ENCODE measurements at places on chromosomes 12 and 14. TPM values are rescaled to one million over a fixed set of nuclear protein-coding genes. Genes with fewer than 3 reads are reported as not detected.
A peak's percentile ranks its signal among the peaks of the same experiment; 100 is the strongest.

DNA sequence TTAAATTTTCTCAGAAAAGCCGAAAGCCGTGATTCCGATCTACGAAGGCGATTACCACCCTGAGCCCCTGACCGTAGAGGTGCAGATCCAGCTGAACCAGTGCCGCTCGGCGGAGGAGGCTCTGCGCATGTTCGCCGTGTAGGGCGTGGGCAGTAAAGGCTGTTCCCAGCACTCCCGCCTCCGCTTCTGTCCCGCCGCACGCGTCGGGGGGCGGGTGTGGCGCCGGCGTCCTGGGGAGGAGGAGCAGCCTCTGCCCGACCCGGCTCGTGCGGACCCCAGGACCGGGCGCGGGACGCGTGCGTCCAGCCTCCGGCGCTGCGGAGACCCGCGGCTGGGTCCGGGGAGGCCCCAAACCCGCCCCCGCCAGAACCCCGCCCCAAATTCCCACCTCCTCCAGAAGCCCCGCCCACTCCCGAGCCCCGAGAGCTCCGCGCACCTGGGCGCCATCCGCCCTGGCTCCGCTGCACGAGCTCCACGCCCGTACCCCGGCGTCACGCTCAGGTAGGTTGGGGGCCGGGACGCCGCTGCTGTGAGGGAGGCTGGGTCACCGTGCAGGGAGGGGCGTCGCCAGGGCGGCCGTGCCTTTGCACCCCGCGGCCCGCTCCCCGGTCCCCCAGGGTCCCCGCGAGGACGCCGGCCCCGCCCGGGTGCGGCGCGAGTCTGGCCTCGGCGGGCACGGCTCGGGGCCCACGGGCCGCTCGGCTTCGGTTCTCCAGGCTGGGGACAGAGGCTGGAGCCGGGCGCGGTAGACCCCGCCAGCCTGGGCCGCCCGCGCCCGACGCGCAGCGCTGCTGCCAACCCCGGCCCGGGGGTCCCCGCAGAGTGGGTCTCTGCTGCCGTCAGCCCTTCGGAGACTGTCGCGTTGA, at the start of gene B3GNT4:
B3GNT4 (plus strand) TSS at position 409 of the 866 bp plus-strand sequence. CDS start 910 bp downstream, outside the sequence.
- H3K4me3 ChIP-seq, result peak within 1 kb of the TSS; percentile 83
- H3K36me3 ChIP-seq, result peaks cover 15% of the 10 kb centered on the region
- H3K4me1 ChIP-seq, result no peaks in the 10 kb centered on the region

Gene MYO1H
- total RNA-seq, result 0.11 TPM

Gene CCDC175
- total RNA-seq, result 0.09 TPM

Gene RASSF3
- 45.1 TPM for total RNA-seq

Gene LBHD2
- total RNA-seq, result not detected

Gene PPM1H
- total RNA-seq, result 22.1 TPM

DNA sequence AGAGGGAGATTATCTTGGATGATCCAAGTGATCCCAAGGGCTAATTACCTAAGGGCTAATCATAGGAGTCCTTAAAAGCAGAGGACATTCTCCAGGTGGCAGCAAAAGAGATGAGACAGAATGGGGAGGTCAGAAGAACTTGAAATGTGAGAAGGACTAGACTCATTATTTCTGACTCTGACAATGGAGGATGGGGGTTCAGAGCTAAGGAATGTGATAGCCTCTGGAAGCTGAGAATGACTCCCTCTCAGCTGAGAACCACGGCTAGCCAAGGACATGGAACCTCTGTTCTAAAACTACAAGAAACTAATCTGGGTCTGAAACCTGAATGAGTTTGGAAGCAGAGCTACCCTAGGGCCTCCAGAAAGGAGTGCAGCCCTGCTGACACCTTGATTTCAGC, 35.6 kb upstream of the ANKS1B start:
- no peak for DNase-seq
- no peaks in the 10 kb centered on the region for H3K36me3 ChIP-seq
- no peak overlapping the region for H3K4me3 ChIP-seq
- no peaks in the 10 kb centered on the region for H3K4me1 ChIP-seq

DNA sequence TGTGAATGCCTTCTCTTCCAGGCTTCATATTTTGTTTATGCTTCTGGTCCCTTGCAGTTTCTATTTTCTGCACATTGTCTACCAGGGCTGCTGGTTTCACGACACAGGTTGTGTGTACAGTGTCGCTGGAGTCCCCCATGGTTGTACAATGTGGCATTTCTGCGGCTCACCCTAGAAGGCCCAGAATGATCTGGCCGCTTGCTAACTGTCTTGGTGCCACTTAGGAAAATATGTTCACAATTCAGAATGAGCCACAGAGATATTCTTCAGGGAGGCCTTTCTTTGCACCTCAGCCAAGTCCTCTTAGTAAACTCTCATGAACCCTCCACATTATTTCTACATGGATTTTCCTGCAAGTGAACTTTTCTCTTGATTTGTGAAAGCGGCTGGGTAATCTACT, 195.4 kb downstream of the SUDS3 start:
- peaks cover 5% of the 10 kb centered on the region for H3K36me3 ChIP-seq
- H3K27ac ChIP-seq, result no peak overlapping the region
- H3K27me3 ChIP-seq, result no peaks in the 10 kb centered on the region
- no peaks in the 10 kb centered on the region for H3K4me1 ChIP-seq
- no peak for DNase-seq

Gene PLEK2
- total RNA-seq, result not detected

DNA sequence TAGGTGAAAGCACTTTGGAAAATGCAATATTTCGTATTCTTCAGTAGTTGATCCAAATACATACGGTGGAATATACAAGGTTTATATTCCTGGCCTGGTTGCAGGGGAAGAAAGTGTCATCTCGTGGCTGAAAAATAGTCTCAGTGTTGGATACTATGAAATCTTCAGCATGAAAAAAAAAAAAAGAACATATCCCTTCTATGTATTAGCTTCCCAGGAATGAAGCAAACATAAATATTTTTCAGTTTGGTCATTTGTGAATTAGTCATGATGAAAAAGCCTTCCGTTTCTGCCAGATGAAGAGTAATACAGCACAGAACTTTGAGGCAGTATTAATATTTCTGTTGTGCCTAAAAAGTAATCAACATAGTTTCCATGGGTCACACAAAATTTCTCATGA, 36.7 kb downstream of the FLRT2 start:
- no peak overlapping the region for H3K27ac ChIP-seq
- no peak overlapping the region for H3K4me3 ChIP-seq
- H3K36me3 ChIP-seq, result no peaks in the 10 kb centered on the region
- no peaks in the 10 kb centered on the region for H3K4me1 ChIP-seq

Gene IQSEC3
- total RNA-seq, result 0.50 TPM

Gene TXNRD1
- total RNA-seq, result 100 TPM

Gene GSC
- total RNA-seq, result not detected

GRCh38 chr12:85814071-85814470, 22.1 kb downstream of the RASSF9 start:
- no peak overlapping the region for H3K27ac ChIP-seq
- no peaks in the 10 kb centered on the region for H3K36me3 ChIP-seq
- no peak for DNase-seq
- no peak overlapping the region for H3K4me3 ChIP-seq
- H3K4me1 ChIP-seq, result no peaks in the 10 kb centered on the region

GRCh38 chr12:127675936-127676335, 591.0 kb upstream of the TMEM132C start:
- no peaks in the 10 kb centered on the region for H3K36me3 ChIP-seq
- no peaks in the 10 kb centered on the region for H3K27me3 ChIP-seq
- no peaks in the 10 kb centered on the region for H3K4me1 ChIP-seq

Gene MED13L
- total RNA-seq, result 52.4 TPM

Gene ITFG2
- 32.7 TPM for total RNA-seq

Gene TMEM30B
- total RNA-seq, result 12.2 TPM

Gene C12orf50
- 0.17 TPM for total RNA-seq

- H3K27me3 ChIP-seq, result no peaks in the 10 kb centered on the region
- H3K27ac ChIP-seq, result no peak overlapping the region
- peaks cover 22% of the 10 kb centered on the region for H3K36me3 ChIP-seq
- no peak for DNase-seq
These were observed 230.1 kb downstream of the FOXN3 start for GRCh38 chr14:89186856-89187376.

DNA sequence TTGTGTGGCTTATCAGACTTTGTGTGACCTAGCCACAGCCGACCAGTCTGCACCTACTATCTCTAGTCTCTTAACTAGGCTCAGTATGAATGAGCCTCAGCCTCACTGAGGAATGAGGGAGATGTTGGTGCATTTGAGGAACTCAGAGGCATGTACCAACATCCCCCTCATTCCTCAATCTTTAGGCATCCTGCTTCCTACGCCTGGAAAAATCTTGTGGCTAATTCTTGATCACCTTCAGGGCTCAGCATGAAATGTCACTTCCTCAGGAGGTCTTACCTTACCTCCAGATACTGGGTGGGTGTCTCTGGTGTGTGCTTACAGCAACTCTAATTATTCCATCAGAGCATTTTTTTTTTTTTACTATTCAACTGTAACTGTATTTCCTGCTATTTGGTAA, 148.8 kb upstream of the TMCC3 start:
- no peak for DNase-seq
- no peaks in the 10 kb centered on the region for H3K27me3 ChIP-seq
- no peaks in the 10 kb centered on the region for H3K36me3 ChIP-seq
- H3K27ac ChIP-seq, result no peak overlapping the region
